Activated naive CD4-positive, alpha-beta T cell (primary cell): ENCODE measurements at places on chromosomes 3 and 15.

GRCh38 chr3:187080799-187081450 lies 58.4 kb downstream of the RPL39L start:
- DNase-seq: no peak

DNA sequence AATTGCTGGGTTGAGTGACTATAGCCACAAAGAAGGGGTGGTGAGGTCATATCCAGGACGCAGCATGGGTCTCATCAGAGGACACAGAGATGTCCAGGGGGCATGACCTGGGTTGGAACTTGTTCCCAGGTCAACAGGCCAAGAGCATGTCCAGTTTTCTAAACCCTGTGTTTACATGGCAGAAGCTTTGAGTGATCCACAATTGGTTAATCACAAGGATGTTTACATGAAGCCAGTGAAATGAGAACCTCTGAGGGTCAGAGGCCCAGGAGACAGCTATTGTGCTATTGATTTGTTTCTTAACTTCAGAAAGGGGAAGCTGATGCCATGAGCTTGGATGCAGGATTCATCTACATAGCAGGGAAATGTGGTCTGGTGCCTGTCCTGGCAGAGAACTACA lies 42.2 kb upstream of the TOPBP1 start:
- DNase-seq: no peak

GRCh38 chr3:147890114-147890513 lies 480.9 kb downstream of the ZIC1 start:
- no peak for DNase-seq

DNA sequence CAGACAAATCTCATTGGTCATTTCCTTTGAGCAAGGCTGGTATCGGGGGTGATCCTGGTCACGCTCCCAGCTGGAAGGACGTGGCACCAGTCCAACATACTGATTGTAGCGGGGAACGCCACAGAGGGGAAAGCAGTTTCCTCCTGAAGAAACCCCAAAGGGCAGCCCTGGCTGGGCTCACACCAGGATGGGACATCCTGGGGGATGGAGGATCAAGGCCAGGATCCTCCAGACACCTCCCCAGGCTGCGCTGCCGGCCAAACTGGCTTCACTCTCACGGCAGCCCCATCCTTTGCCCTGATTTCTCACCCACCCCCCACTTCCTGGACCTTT lies 36.6 kb downstream of the MUC20 start:
- DNase-seq: no peak

- no peak for DNase-seq
Observed at GRCh38 chr15:77358545-77359240, 61.2 kb downstream of the PEAK1 start.

DNA sequence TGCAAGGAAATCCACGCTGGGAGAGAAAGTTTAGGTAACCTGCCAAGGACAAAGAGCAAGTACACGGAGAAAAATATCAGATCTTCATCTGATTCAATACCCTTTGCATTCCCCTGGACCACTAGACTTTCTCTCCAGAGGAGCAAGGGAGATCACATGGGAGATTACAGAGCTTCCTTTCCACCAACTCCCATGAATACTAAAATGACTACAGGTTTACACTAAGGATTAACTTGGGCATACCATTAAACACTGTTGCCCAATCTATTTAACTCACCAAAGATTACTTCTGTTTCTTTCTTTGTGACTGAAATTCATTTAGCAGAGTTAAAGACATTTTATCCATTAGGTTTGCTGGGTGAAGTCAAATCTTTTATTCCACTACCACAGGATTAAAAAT lies 71.2 kb downstream of the RYK start:
- DNase-seq: no peak

DNA sequence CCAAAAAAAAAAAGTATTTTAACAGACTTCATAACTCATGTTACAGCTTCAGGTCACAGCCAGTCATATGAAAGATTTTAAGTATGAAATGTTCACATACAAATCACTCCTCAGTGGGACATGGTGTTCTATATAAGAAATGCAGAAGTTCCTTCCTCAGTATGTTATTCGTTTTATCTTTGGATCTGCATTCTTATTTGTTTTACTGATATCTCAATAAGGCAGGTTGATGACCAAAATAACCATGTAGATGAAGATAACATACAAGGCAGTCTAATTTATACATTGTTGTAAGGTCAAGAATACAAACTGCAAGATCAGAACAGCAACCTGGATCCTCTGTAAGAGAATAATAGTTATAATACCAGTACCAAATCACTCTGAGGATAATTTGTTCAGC lies 75.6 kb downstream of the CHAC1 start:
- DNase-seq: no peak

DNA sequence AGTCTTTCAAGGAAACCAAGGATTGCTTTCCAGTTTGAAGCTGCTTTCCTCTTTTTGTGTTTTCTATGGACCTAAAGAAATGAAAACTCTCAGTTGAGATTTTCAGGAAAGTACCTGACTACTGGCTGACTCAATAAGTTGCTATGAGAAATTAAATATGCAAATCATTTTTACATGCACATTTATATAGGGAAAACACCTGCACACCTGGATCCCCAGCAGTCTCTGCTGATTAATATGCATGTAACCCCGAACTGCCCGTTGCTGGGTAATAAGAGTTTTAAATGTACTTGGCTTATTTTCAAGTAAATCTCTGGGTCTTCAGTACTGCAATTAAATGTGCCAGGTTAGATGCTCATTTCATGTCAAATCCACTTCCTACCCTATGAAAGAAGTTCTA lies 77.2 kb downstream of the KBTBD8 start:
- no peak for DNase-seq

GRCh38 chr3:31240466-31240865 lies 292.3 kb upstream of the STT3B start:
- no peak for DNase-seq
